ENCODE measurements at places on chromosomes 3 and 15.

DNA sequence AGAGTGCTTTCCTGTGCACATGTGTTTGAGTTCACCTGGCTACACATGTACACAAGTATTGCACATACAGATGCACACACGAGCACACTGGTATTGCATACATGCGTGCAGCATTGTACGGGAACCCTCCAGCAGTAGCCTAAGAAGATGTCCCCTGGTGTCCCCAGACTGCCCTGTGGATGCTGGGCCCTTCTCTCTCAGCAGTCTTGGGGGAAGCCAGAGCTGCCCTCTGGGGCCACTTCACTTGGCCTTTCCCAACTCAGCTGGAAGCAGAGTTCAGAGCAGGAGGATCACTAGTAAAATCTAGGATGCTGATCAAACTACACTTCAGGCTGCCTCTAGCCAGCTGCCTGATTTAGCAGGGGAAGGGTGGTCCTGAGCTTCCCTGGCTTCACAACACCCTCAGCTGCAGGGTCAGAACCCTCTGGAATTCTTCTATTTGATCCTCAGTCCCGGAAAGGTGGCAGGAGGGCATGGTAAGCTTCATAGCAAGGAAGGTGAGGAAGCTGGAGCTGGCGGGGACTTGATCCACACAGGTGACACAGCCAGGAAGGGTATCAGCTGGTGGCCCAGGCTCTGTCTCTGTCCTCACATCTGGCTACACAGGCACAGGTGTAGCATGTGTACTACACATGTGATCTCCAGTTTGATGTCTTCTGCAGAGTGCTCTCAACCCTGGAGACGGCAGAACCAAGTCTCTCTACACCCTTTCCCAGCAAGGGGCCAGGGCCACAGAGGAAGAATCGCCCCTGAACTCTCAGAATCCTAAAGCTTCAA lies 36.5 kb downstream of the KLF15 start:
- DNase-seq: no peak

- DNase-seq: no peak
Observed at GRCh38 chr3:139225548-139225947, 118.3 kb upstream of the MRPS22 start.

- DNase-seq: no peak
Observed at GRCh38 chr3:16063603-16064002, 110.9 kb upstream of the GALNT15 start.

DNA sequence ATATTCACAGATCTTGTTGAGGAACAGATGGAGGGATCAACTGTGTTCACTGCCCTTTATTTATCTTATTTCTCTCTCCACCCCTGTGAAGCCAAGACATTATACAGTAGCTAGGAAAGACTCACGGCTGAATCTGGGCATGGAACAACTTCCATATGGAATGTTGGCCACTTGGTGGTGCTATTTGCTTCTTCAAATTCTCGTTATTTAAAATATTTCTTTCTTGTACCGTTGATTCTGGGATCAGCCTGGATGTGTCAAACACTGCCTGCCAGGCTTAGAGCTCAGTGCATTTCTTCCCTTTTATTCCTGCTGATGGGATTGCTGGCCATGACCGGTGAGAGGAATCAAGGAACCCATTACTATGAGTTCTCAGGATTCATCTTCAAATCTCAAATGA lies 17.5 kb upstream of the GASK1A start:
- DNase-seq: no peak

GRCh38 chr3:42601896-42602581 lies 1.6 kb downstream of the NKTR start:
- DNase-seq: no peak

- no peak for DNase-seq
Observed at GRCh38 chr3:101730839-101731238, 6.4 kb downstream of the CEP97 start.

DNA sequence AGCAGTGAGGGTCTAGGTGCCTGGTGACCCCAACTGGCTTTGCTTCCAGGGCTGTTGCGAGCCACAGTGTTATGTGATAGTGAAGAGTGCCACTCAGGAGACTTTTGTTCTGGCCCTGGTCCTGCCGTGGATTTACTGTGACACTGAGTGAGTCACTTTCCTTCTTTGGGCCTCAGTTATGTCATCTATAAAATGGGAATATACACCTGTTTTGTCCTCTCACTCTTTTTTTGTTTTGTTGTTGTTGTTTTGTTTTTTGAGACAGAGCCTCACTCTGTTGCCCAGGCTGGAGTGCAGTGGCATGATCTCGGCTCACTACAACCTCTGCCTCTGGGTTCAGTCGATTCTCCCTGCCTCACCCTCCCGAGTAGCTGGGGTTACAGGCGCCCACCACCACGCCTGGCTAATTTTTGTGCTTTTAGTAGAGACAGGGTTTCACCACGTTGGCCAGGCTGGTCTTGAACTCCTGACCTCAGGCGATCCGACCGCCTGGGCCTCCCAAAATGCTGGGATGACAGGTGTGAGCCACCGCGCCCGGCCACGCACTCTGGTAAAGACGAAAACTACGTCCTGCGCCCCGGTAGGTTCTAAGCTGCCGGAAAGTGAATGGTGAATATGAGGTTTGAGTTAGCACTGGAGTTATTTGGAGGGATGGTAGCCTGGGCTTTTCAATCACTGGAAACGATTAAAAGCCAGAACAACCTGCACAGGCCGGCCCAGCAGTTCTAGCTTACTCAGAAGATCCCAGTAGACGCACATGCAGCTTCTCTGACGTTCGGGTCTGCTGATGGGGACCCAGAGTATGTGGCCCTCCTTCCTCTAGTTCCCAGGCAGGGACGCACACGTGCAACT lies 46.6 kb downstream of the BDH1 start:
- DNase-seq: no peak

- DNase-seq: no peak
Observed at GRCh38 chr3:127997016-127997415, 55.2 kb upstream of the SEC61A1 start.

DNA sequence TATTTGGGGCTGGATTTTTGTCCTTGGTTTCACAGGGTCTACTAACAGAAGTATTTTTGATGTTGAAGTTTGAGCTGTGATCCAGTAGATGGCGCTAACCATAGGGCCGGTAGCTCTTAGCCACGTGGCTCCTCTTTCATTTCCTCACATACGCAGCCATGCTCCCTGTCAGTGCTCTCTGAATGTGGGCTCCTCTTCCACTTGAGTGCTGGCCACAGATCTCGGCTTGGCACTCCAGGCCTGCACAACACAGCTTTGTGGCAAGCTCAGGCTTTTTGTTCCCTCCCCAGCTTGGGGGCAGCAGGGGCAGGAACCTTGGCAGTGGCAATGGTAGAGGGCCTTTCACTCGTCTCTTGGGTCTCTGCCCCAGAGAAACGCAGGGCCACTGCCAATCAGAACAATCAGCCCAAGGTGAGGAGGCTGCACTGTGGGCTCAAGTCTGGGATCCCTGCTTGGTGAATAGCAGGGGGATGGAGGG lies 18.6 kb upstream of the DNAAF4 start:
- DNase-seq: no peak

- no peak for DNase-seq
Observed at GRCh38 chr15:80072285-80072994, 13.0 kb downstream of the ZFAND6 start.

DNA sequence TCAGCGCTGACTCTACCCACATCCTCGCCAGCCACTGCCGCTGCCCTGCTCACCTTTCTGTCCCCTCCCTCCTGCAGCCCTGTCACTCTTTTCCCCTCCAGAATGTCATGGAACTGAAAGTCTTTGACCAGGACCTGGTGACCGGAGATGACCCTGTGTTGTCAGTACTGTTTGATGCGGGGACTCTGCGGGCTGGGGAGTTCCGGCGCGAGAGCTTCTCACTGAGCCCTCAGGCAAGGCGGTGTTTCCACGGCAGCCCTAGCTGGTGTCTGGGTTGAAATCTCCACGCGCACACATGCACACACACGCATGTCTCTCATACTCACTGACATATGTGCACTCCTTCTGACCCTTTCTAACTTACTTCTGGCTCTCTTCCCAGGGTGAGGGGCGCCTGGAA lies 2.0 kb downstream of the PLA2G4B start:
- no peak for DNase-seq

GRCh38 chr3:192207651-192208050 lies 519.7 kb downstream of the FGF12 start:
- DNase-seq: no peak

- DNase-seq: no peak
Observed at GRCh38 chr3:134576831-134577230, 74.0 kb downstream of the KY start.

- DNase-seq: no peak
Observed at GRCh38 chr15:53193149-53193548, 403.0 kb upstream of the ONECUT1 start.

- no peak for DNase-seq
Observed at GRCh38 chr3:114746502-114746901, 400.6 kb downstream of the ZBTB20 start.

GRCh38 chr15:37788767-37789396 lies 145.6 kb upstream of the TMCO5A start:
- DNase-seq: no peak

DNA sequence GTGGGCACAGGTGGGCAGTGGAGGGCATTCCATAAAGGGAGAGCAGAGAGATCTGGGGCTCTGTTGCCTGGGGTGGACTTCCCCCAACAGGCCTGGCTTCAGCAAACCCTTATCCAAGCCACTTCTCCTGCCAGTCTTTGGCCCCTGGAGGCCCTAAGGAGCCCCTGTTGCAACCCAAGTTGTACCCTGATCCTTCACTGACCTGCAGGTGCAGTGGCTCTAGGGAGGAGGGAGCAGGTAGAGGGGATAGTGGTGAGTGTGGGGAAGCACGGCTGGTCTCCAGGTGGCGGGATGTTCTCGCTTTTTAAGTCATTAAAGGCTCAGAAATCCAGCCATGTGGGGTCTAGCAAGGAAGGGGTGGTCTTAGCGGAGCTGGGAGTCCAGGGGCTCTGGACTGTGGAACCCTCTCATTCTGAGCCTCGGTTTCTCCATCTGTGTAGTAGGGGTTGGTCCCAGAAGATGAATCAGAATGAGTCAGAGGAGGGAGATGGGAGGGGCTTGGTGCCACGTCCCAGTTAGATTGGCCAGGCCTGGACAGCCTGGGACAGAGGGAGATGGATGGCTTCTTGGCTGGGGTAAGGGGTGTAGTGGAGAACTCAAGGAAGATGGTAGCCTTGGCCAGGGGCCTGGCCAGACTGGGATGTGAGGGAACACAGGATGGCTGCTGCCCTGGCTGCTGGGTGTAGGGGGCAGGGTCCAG lies 2.6 kb downstream of the ZBTB47 start:
- no peak for DNase-seq

- no peak for DNase-seq
Observed at GRCh38 chr15:37204692-37205091, 104.3 kb upstream of the MEIS2 start.

DNA sequence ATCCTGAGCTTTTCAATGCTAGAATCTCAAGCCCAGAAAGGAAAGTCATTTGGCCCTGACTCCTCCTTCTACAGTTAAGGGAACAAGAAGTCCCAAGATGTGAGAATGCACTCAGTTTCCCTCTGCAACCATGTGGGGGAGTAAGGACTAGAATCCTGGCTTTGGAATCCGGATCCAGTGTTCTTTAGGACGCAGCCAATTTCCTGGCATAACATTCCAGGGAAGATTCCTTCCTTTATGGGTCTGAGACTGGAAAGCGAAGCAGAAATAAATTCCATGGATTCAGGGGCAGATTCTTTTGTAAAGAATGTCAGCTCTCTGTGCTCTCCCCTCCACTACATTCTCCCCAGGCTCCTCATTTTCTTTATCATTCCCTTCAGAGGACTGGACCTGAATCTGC lies 151.8 kb upstream of the SOX14 start:
- DNase-seq: no peak

- no peak for DNase-seq
Observed at GRCh38 chr3:109548192-109548938, 211.0 kb upstream of the DPPA4 start.

- DNase-seq: no peak
Observed at GRCh38 chr3:37287776-37288175, 113.4 kb upstream of the LRRFIP2 start.

GRCh38 chr3:113268942-113269341 lies 57.6 kb downstream of the BOC start:
- no peak for DNase-seq

GRCh38 chr15:35741881-35742280 lies 195.9 kb upstream of the DPH6 start:
- DNase-seq: no peak

- no peak for DNase-seq
Observed at GRCh38 chr3:111143-112069, 85.2 kb upstream of the CHL1 start.

GRCh38 chr3:150830094-150830681 lies 67.2 kb upstream of the SIAH2 start:
- DNase-seq: no peak

DNA sequence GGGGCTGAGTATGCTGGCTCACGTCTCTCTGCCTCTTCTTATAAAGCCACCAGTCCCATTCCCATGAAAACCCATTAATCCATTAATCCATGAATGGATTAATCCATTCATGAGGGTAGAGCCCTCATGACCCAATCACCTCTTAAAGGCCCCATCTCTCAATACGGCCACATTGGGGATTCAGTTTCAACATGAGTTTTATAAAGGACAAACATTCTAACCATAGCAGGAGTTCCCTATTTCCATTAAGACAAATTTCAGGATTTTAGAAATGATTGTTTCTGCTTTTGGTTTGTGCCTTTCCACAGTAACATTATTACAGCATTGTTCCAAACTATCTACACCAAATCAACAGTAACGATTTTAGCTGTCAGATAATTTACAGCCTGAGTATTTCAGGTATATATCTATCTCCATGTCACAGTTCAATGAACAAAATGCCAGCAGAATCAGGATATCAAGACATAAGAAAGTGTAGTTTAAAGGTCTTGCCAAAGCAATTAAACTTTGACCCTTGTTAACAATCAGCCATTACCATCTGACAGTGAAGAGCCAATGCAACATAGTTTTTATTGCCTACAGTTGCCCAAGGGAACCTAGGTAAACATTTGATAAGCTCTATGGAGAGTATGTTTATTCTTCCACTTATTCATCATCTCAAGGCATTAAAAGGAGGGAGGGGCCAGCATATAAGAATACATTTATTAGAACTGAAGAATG lies 3.8 kb downstream of the TSPAN3 start:
- no peak for DNase-seq

DNA sequence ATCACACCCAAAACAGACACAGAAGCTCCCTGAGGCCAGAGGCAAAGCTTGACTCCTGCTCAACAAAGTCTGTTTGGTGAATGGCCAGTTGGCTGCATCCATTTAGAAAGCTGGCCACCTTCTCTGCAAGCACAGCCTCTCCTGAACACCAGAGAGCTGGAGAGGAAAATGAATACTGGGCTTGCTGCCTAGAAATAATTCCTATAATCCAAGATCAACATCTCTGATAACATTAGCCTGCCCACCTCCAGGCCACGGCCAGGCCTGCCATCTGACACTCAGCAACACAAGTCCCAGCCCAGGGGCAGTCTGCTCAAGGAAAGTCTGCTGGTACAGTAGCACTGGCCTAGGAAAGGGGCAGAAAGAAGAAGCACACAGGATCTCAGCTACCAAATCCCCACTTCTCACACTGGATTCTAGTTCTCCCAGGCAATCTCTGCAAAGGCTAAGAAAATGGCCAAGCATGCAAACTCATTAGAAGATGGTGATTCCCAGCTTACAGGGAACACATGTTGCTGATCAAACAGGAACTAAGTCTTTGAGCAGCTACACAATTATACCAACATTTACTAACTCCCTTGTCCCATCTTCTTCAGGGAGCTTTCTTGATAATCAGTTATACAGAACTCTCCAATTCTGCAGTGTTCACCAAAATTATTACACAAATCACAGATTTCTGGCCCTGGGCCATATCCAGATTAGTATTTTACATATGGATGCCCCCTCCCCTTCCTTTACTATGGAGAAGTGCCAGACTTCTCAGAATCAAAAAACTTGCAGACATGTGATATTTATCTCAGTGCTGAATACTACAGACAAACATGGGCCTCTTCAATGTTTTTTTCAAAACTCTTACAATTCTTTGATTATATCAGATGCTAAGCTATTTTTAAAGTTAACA lies 9.9 kb downstream of the TBC1D2B start:
- no peak for DNase-seq
